ENCODE measurements at places on chromosomes 12 and 14.

DNA sequence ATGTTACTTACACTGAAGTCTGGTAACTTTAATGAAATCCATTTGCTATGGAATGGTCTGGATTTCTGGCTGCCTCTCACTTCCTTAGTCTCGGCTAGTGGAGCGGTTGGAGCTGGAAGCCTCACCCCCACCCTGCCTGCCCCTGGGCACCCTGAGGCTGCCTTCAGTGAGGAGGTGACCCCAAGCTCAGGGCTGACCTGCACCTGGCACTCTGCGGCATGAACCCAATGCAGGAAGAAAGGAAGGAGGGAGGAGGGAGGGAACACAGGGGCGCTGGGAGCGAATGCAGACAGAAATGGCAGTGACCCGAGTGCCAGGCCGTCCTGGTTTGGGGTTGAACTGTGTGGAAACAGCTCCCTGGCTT lies 353.1 kb downstream of the TMEM121 start:
- no peak for DNase-seq

DNA sequence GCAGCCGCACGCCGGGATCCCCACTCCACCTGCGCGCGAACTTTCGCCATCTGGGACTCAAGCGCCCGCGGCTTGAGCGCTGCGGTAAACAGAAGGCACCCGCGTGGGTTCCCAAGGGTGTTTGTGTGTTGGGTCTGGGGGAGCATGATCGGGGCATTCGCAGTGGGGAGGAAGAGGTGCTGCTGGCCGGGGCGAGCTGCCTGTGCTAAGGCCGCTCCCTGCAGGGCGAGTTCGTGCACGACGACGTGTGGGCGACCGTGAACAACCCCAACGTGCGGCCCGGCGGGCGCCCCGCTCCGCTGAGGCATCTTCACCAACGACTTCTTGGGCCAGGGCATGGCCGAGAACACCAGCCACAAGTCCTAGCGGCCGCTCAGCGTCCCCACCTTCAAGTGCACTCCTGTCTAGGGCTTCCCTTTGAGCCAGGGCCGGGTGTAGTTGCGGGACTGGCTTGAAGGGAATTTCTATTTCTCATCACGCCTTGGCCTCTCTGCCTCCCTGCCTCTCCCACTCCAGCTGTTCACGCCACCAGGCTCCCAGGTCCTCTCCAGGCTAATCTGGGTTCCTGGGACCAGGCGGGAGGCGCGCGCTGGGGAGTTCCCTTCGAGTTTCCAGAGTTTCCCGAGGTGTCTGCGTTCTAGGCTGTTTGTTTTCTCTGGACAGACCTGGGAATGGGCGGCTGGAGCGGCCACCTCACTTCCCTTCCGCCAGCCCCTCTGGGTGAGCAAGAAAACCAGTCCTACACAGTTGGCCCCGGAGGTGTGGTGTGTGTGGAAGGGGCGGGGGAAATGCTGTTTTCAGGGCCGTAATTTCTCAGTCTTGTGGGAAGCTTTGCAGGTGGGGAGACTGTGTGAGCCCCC lies 417.8 kb upstream of the TMTC1 start:
- no peak for DNase-seq

DNA sequence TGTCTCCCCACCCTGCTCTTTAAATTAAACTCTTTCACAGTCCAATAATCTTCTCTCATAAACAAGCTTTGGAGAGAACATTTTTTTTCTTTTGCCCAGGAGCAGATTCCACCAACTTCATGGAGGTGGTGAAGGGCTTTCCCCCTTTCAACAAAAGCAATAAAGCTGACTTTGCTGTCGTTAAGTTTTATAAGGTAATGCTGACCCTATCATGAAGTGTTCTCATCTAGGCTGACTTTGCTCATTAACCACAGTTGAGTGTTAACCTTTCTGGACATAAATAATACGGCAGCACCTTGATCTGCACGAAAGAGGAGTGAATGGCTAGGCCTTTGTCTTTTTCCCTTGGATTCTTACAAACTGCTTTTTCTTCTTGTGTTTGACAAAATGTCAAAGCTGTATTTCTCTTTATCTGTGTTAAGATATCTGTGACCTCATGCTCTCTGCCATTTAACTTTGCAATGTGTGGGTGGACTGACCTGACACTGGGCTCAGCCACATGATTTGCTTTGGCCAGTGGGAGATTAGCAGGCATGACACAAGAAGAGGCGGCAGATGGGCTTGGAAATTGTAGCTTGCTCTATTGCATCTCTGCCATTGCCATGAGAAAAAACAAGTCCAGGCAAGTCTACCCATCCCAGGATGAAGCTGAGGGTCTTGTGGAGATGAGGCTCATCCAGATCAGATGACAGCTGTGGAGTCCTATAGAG lies 470.9 kb upstream of the CCDC196 start:
- DNase-seq: no peak

DNA sequence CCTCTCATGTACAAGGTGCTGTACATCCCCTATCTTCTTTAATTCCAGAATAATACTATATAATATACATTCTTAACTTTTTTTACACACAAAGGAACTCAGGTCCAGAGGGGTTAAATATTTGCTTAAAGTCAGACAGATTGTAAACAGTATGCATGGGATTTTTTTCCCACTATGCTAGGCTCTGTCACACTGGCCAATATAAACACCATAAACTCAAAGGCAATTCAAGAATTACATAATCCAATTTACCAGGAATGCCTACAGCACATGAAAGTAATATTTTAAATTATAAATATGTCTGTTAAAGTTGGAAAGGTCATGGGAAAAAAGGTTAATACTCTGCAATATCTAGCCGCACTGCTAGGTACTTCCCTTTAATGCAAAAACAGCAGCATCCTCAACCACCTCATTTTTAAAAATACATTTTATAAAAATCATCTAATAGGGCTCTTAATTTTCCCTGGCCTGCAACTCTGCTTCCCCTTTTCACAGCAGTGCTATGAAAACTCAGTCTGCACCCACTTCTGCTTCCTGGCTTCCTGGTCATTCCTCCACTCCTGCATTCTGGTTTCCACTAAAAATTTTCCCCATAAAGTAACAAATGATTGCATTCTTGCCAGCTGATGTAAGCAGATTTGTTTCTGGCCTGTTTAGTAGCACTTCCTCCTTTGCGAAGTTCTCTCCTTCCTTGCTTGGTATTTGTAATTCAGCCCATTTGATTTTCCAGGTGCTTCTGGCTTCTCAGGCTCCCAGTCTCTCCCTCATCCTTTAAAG lies 128.1 kb downstream of the ITPR2 start:
- DNase-seq: peak; percentile 32

GRCh38 chr12:82966001-82966559 lies 279.4 kb downstream of the TMTC2 start:
- no peak for DNase-seq

GRCh38 chr12:96120359-96121100 lies 73.6 kb upstream of the ELK3 start:
- peak; percentile 97 for DNase-seq
